Stimulated activated CD4-positive, alpha-beta T cell treated with anti-CD3 and anti-CD28 coated beads, Interleukin-4, amount 100 ng/mL, for 4 hours (primary cell): ENCODE measurements at places on chromosomes 11 and 22.

- no peak for DNase-seq
These were observed 60.7 kb downstream of the STK33 start for GRCh38 chr11:8533332-8533731.

GRCh38 chr11:1148752-1149180 is 9.0 kb upstream of the MUC5AC start:
- DNase-seq: no peak

GRCh38 chr11:67033661-67034166 is 10.8 kb downstream of the SYT12 start:
- no peak for DNase-seq

DNA sequence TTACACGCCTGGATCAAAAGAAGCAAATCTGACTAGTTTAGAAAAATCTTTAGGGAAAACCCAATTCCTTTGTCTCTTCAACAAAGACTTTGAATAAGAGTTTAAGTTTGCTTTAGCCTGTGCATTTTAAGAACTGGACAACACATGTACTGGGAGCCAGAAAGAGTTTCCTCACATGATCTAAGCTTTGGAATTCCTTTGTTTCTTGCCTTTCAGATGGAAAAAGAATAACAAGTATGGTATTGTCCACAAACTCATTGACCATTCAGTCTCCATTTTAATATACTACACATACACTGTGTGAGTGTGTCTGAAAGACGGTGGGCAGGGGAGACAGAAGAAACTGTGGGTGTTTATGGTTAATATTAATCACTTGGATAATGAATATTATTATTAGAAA is 205.6 kb downstream of the MAML2 start:
- DNase-seq: no peak

DNA sequence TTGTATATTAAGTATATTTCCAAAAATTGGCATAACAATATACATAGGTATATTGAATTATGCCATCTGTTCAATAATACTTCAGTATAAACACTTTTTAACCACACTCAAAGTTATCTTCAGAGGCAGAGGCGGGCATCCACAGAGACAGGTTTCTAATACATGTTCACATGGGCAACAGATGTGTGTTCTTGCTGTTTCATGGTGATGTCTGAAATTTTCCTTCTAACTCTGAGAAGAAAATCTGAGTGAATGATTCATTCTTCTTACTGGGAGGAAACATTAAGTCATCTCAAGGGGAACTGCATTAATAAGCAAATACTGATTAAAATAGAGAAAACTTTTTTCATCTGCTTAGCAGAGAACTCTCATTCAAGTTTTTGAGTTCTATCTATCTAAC is 1074.5 kb downstream of the LRRC4C start:
- DNase-seq: no peak

DNA sequence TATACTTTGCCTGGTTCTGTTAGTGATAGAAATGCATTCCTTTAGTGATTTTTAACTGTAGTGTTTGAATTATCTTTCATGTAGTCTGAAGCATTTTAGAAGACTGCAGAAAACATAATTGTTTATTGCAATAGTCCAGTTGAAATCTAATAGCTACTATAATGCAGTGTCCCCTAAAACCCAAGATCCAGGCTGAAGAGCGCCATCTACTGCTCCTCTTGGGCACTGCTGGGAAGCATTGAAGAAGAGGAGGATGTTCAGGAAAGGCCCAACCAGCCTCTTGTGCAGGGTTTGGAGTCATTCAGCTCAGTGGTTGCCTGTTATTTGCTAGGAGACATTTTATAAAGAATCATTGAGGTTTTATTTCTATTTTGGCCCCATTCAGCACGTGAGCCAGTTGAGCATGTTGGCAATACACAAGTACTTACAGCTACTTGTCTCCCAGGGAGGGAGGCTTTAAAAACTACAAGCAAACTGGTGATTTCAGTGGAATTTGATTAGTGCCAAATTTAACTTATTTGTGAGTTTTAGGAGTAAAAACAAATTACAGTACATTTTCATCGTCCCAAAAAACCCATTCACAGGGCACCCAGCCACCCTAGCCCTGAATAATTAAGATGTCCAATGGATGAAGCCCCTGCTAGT is 74.9 kb upstream of the HORMAD2 start:
- peak; percentile 56 for DNase-seq

DNA sequence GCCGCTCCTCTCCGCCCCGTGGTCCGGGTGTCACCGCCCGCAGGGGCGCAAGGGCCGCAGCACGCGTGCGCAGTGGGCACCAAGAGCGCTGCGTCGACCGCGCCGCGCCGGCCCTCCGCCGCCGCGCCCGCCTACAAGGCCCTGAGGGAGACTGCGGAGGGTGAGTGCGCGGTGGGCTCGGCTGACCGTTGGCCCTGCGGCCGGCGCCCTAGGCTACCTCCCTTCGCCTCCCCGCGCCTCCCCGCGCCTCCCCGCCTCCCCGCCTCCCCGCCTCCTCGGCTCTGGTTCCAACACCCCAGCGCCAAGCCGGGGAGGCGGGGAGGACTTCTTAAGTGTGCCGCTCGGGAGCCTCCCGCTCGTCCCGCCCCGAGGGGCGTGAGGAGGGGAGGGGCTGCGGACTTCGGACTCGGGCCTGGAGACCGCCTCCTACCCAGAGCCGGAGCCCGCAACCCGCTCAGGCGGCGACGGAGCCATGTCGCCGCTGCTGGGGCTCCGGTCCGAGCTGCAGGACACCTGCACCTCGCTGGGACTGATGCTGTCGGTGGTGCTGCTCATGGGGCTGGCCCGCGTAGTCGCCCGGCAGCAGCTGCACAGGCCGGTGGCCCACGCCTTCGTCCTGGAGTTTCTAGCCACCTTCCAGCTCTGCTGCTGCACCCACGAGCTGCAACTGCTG is at the start of gene AQP11:
Gene AQP11, plus strand, starts transcription at position 433 of the 673 bp plus-strand sequence. Its CDS starts 40 bp downstream, at position 473.
- DNase-seq: peak; percentile 37

DNA sequence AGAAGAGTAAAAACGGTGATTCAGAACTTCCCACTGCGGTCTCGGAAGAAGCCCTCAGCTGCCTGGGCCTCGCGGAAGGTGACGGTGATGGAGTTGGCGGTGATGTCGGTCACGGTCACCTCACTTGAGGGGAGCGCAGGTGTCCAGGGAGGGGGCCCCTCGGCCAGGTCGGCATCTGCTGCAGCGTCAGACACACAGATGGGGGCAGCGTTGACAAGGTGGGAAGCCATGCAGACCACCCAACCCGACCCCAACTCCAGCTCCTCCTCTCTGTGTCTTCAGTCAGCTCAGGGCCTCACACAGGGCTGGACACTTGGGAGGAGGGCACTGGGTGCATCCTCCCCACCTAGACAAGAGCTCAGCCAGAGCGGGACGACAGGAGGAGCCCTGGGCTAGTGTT is 18.6 kb downstream of the CBX7 start:
- DNase-seq: no peak

- DNase-seq: no peak
These were observed 27.9 kb upstream of the GRK3 start for GRCh38 chr22:25536589-25536988.

DNA sequence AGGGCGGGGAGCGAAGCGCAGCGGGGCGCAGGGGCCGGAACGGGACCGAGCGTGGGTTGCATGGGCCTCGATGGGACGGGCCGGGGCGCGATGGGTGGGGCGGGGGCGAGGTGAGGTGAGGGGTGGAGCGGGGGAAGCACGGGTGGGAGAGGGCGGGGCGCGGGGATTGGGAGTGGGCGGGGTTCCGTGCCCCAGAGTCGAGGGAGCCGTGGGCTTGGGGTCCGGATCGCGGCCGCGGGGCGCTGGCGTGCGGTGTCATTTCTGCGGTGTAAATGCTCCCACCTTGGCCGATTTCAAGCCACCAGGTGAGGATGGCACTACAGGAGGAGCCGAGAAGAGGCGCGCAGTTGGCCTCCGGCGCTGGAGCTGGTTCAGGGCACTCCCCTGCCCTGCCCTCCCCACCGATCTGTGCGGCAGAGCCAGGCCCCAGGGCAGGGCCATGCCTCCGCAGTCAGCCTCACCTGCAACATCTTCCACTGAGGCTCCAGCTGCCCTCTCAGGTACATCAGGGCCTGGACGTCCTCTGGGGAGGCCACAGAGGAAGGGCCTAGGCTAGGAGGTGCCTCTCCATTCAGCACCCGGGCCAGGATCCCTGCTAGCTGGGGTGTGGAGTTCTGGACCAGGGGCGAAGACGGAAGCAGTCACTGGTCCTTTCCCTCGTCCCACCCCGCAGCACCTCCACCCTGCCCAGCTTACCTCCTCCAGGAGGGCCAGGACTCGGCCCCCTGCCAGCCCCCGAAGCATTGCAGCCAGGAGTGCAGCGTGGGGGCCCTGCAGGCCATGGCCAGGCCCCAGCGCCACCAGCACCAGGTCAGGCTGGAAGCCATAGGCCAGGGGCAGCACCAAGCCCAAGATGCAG is 620 bp upstream of the TUBGCP6 start:
- no peak for DNase-seq

- DNase-seq: no peak
These were observed 43.2 kb downstream of the SLC1A2 start for GRCh38 chr11:35376118-35376510.

- no peak for DNase-seq
These were observed 7.0 kb upstream of the FAM118A start for GRCh38 chr22:45302751-45303150.

DNA sequence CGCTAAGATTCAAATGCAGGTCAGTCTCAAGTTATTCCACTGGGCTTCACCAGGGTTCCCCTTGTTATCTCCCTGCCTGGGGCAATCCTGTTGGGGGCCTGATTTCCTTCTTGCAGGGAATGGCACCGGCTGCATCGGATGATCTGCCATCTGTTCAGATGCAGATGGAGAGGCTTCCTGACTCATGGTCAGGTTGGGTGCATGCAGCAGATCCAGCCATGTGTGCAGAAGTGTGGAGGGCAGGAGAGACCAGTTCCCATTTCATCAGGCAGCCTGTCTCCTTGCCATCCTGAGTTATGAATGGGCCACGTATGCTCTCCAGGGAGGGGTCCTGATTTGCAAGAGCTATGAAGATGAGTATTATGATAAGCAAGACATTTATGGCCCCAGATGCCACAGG is 161.2 kb upstream of the PLET1 start:
- no peak for DNase-seq

DNA sequence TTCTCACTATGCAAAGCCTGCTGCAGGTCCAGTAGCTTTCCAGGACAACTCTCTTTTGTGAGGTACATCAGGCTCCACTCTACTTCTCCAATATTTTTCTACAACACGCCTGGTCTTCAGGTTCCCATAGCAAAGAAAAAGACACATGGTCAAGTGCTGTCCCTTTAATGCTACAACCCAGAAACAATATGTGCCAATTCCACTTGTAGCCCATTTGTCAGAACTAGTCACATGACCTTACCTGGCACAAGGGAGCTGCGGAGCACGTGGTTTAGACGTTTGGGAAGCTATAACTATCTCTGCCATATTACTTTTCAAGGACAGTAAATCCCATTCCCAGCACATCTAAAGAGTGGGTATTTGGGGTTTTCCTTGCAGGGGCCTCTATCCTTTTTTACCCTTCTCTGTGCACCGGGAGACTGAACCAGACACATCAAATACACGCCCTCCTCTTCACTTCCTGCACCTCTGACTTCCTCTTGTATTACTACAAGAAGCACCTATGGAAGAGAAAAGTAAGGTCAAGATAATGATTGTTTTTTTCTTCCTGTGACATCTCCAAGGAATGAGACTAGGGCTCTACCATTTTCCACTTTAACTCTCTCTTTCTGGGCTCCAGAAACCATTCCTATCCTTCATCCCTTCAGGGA is 237.6 kb downstream of the ETS1 start:
- DNase-seq: no peak

GRCh38 chr11:20881328-20882079 is 212.1 kb downstream of the NELL1 start:
- no peak for DNase-seq

- no peak for DNase-seq
These were observed 1.0 kb upstream of the ROBO4 start for GRCh38 chr11:124898711-124899110.

GRCh38 chr11:47282462-47282861 is 12.5 kb downstream of the MADD start:
- no peak for DNase-seq

- no peak for DNase-seq
These were observed 49.2 kb upstream of the SLC25A18 start for GRCh38 chr22:17514084-17514483.

GRCh38 chr11:126740846-126741245 is 259.7 kb downstream of the KIRREL3 start:
- DNase-seq: no peak

GRCh38 chr11:12900496-12900895 is 108.6 kb upstream of the RASSF10 start:
- DNase-seq: no peak
